ENCODE measurements at places on chromosomes 2 and 18. TPM values are rescaled to one million over a fixed set of nuclear protein-coding genes. Genes with fewer than 3 reads are reported as not detected.

RUFY4 gene
- total RNA-seq, result 5.6 TPM

GPR155 gene
- 5.5 TPM for total RNA-seq

HTR2B gene
- total RNA-seq, result 0.44 TPM

MAP3K19 gene
- total RNA-seq, result not detected

FEZ2 gene
- 56.9 TPM for total RNA-seq

CXCR2 gene
- total RNA-seq, result 7.7 TPM

FBXO15 gene
- total RNA-seq, result 2.2 TPM

Measured in ureter (tissue), 1 donor.